ENCODE measurements at places on chromosomes 4 and X.

DNA sequence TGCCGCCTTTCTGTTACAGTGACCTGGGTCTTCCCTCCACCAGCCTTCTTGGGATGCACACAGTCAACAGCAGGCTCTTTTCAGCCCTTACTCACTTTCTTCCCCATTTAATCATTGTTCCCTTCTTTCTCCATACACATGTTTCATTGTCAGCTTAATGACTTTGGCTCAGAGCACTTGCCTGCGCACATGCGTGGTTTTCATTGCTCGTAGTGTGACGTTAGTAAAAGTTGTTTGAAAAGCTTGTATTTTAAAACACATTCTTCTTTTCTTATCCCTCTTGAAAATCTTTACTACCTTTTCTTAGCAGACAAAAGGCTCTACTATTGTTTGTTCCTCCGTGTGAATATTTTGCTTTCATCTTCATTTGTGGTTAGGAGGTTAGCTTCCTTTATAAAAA is 19.7 kb upstream of the SCOC start:
- DNase-seq = no peak

GRCh38 chrX:38220024-38220414 is 652 bp downstream of the SRPX start:
- DNase-seq = no peak

DNA sequence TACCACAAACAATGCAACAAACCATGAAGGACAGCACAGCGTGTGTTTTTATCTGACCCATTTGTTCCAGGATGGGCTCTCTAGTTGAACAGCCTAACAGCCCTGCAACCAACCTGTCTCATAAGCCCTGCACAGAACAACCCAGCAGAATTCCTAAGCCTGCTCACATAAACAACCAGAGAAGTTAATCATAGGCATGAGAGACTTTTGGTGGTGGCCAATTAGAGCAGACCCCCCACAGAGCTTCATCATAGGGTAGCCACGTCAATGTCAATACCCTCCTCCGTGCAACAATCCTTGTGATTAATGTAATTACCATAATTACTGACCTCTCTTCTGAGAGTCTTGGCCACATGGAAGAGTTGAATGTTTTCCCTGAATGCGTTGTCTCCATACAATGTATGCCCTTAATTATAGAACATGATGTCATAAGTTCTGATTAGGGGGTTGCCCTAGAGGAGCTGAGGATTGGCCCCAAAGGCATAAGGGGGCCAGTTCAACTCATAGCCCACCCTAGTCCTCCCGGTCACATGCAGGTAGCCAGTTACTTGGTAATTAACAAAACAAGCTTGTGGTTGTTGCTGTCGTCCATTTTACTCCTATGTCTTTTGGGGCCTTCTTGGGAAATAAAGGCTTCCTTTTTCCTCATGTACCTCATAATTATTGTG is 92.7 kb downstream of the SYNPO2 start:
- DNase-seq = no peak

GRCh38 chr4:185363251-185363650 is 32.5 kb downstream of the LRP2BP start:
- no peak for DNase-seq

GRCh38 chr4:110621328-110621812 is 1.5 kb downstream of the PITX2 start:
- no peak for DNase-seq

- DNase-seq = peak; percentile 45
These were observed 99.3 kb upstream of the ARMCX2 start for GRCh38 chrX:101759000-101759399.

DNA sequence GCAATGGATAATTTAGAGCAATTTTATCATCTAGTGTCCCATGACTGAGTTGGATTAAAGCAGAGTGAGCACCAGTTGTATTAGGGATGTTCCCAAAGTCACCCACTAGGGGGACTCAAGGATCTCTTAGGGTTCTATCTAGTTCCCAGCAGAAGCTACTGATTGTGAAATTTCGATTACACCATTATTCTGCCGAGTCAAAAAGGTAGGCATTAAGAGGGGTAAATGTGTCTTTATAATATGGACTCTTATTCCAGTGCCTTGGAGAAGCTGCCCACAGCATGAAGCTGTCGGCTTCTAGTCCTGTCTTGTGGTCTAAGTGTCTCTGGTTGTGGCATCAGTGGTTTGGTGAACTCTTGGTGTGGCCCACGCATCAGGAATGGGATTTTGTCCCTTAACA is 53.3 kb downstream of the RGS12 start:
- DNase-seq = peak; percentile 35

DNA sequence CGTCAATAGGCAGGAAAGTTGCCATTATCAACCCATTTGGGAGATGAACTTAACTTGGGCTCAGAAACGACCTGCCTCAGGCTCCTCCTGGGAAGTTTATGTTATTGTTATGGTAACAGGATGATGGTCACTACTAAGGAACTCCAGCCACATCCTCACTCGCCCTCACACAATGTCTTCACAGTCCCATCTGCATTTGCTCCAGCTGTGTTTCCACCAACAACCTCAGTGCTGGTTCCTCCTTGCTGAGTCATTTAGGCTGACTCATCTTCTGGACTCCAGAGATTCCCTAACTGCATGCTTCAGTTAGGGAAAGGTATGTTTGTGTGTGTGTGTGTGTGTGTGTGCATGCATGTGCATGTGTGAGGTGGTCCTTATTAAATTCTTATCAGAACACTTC is 293.4 kb upstream of the BOD1L1 start:
- DNase-seq = peak; percentile 52

DNA sequence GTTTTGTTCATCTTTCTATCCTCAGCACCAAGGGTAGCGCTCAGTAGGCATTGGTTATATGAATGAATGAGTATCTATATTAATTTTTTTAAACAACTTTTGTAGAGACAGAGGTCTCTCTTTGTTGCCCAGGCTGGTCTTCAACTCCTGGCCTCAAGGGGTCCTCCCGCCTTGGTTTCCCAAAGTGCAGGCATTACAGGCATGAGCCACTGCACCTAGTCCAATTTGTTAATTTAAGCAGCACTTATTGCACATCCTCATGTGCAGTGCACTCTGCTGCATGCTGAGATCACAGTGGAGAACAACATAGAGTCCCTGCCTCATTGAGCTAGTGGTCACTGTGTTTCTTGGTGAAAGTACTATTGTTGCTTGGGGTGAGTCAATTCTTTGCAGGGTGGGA is 94.4 kb downstream of the NHSL2 start:
- DNase-seq = no peak

DNA sequence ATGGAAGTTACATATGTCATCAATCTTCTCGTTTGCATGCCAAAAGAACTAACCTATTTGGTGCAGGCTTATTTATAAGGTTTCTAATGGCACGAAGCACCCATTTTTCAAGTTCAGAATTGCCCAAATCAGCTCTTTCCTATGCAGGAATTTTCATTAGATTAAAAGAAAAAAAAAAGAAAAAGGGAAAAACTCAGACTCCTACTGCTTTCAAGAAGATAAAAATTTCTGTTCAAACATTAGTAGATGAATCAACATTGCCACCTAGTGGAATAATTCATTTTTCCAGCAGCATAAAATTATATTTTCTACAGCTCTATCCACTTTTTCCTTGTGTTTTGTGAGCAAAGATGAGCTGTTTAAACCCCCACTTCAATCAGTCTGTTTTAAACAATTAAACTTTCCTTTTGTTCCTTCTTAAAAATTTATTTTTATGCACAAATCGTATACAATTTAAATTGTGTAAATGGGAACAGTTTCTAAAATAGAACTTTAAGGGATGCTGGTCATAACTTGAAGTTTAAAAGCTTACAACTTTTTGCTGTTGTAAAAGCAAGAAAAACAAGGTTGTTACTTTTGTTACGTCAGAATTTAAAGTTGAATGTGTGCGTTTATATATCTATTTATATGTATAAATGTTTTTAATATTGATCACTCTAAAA is 309.9 kb downstream of the ARAP2 start:
- DNase-seq = no peak

- no peak for DNase-seq
These were observed 199.7 kb downstream of the CEP135 start for GRCh38 chr4:56148428-56148827.

DNA sequence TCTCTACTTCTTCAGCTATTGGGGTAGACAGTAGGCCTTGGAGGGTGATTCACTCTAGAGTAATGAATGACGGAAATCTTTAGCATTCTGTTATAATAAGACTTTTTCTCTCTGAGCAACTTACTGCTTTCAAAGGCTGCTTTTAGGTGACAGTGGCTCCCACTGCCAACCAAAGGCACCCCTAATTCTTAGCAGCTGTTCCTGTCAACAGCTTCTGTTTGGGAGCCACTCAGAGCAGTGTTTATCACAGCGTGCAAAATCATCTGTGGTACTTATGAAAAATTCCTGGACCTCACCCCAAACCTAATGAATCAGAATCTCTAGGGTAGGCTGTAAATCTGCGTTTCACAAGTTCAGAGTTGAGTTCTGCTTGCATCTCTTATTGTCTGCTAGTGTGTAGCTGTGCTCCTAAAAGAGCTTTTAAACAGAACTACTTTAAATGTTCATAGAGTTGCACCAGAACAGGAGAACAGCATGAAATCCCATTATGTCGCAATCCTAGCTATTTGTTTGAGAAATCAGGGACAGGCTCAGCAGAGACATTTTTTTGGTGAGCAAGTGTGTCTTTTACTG is 52.8 kb upstream of the POU4F2 start:
- no peak for DNase-seq

GRCh38 chr4:118284169-118284568 is 68.6 kb downstream of the PRSS12 start:
- DNase-seq = no peak

DNA sequence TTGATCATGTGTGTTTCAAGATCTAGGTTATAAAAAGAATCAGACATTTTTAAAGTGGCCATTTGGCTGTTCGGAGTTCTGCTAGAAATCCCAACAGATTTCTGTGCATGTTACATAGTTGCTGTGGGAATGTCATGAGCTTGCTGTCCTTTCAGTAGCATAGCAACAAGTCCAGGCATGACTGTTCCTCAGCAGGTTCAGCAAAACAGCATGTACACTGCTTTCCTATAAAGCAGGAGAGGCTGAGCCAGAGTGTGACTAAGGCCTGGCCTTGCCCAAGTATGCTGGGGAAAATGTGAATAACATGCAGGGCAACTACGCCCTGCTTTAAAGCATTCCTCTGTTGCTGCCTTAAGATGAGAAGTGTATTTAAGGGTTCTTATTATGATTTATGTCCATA is 217.1 kb upstream of the SMIM31 start:
- DNase-seq = no peak

DNA sequence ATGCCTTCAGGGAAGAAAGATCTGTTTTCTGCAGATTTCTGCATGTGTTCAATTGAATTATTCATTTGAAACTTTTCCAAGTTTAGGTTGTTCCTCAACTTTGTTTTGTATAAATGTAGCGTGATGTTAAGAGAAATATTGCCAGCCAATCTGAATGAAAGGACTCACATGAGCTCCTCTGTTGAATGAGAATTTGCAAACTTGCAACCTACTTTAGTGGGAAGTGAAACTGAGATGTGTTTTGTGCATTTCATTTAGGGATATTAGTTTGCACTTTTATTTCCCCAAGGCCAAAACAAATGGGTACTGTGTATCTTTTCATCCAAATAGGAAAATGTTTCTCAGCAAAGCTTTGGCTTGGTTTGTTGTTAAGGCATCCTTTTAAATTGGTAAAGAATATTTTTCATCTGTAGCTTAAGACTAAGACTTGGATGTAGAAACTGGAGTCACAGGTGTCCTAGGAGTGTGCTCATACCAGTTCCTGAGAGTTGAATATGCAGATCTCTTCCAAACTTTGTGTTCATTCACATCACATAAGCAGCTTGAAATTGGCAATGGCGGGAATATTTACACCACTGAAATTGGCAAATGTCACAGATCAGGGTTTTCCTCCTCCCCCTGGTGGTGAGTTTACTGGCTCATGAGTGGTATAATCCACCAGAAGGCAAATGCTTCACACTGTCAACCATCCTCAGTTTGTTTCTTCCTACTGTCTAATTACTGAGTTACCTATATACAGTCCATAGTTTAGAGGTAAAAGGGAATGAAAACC is 193.6 kb upstream of the BANK1 start:
- no peak for DNase-seq

- DNase-seq = no peak
These were observed 76.7 kb upstream of the DRD5 start for GRCh38 chr4:9704551-9705332.

- DNase-seq = no peak
These were observed 2126.4 kb upstream of the TENM3 start for GRCh38 chr4:180116840-180117239.

All from iPS DF 19.7 (cell line).